ENCODE measurements at places on chromosomes 2 and 18. TPM values are rescaled to one million over a fixed set of nuclear protein-coding genes. Genes with fewer than 3 reads are reported as not detected.

GRCh38 chr18:11276678-11277077 is 127.3 kb upstream of the PIEZO2 start:
- H3K4me1 ChIP-seq: no peaks in the 10 kb centered on the region
- H3K27ac ChIP-seq: no peak overlapping the region
- no peak for DNase-seq
- H3K36me3 ChIP-seq: no peaks in the 10 kb centered on the region
- H3K4me3 ChIP-seq: no peak overlapping the region

DNA sequence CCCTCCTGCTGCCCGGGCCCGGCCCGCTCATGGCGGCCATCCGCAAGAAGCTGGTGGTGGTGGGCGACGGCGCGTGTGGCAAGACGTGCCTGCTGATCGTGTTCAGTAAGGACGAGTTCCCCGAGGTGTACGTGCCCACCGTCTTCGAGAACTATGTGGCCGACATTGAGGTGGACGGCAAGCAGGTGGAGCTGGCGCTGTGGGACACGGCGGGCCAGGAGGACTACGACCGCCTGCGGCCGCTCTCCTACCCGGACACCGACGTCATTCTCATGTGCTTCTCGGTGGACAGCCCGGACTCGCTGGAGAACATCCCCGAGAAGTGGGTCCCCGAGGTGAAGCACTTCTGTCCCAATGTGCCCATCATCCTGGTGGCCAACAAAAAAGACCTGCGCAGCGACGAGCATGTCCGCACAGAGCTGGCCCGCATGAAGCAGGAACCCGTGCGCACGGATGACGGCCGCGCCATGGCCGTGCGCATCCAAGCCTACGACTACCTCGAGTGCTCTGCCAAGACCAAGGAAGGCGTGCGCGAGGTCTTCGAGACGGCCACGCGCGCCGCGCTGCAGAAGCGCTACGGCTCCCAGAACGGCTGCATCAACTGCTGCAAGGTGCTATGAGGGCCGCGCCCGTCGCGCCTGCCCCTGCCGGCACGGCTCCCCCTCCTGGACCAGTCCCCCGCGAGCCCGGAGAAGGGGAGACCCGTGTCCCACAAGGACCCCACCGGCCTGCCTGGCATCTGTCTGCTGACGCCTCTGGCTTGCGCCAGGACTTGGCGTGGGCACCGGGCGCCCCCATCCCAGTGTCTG is 767 bp downstream of the RHOB start:
- peak overlapping the region; percentile 78 for H3K4me3 ChIP-seq
- H3K27ac ChIP-seq: peak overlapping the region; percentile 97
- peaks cover 12% of the 10 kb centered on the region for H3K4me1 ChIP-seq
- DNase-seq: peak; percentile 29
- peaks cover 4% of the 10 kb centered on the region for H3K27me3 ChIP-seq

- H3K4me1 ChIP-seq: peaks cover 47% of the 10 kb centered on the region
- no peak for DNase-seq
- H3K4me3 ChIP-seq: no peak overlapping the region
- H3K36me3 ChIP-seq: no peaks in the 10 kb centered on the region
These were observed 394.9 kb upstream of the TRIB2 start for GRCh38 chr2:12321886-12322285.

- H3K27ac ChIP-seq: no peak overlapping the region
- no peaks in the 10 kb centered on the region for H3K4me1 ChIP-seq
- no peaks in the 10 kb centered on the region for H3K27me3 ChIP-seq
- DNase-seq: no peak
- no peak overlapping the region for H3K4me3 ChIP-seq
These were observed 31.2 kb downstream of the ZDBF2 start for GRCh38 chr2:206305523-206306245.

GRCh38 chr2:37820471-37820986 is 104.6 kb upstream of the RMDN2 start:
- H3K4me1 ChIP-seq: peaks cover 13% of the 10 kb centered on the region
- H3K4me3 ChIP-seq: no peak overlapping the region
- no peak for DNase-seq
- H3K36me3 ChIP-seq: peaks cover 9% of the 10 kb centered on the region
- H3K27me3 ChIP-seq: no peaks in the 10 kb centered on the region

- no peak for DNase-seq
- H3K4me3 ChIP-seq: no peak overlapping the region
- peak overlapping the region; percentile 1 for H3K27ac ChIP-seq
- no peaks in the 10 kb centered on the region for H3K4me1 ChIP-seq
- H3K36me3 ChIP-seq: peaks cover 7% of the 10 kb centered on the region
- H3K27me3 ChIP-seq: no peaks in the 10 kb centered on the region
These were observed 55.3 kb downstream of the DTNB start for GRCh38 chr2:25617948-25618646.

Gene BOD1L2
- polyA plus RNA-seq: not detected

DNA sequence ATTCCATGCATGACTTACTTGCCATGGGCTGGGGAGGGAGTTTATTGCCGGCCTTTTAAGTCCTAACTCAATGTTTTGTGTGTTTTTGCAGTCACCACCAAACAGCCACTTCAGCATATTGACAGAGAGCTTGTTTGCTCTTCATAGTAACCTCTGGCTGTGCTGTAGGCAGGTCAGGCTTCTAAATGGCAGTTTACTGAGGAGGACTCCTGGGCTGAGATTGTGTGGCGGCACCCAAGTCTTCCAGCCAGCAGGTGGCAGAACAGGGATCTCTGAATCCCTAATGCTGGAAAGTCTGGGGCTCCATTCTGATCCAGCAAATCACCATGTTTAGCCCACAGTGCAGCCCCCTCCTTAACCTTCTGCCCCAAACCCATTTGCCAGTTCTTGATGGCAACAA is 121.2 kb downstream of the CAPN13 start:
- no peak overlapping the region for H3K27ac ChIP-seq
- H3K4me1 ChIP-seq: peaks cover 10% of the 10 kb centered on the region
- DNase-seq: no peak
- H3K27me3 ChIP-seq: no peaks in the 10 kb centered on the region
- H3K4me3 ChIP-seq: no peak overlapping the region
- H3K36me3 ChIP-seq: no peaks in the 10 kb centered on the region

Gene SCG2
- 0.39 TPM for polyA plus RNA-seq

GRCh38 chr18:35422237-35422636 is 45.1 kb upstream of the ZNF396 start:
- DNase-seq: no peak
- H3K27me3 ChIP-seq: no peaks in the 10 kb centered on the region
- no peak overlapping the region for H3K4me3 ChIP-seq
- peaks cover 10% of the 10 kb centered on the region for H3K36me3 ChIP-seq
- no peaks in the 10 kb centered on the region for H3K4me1 ChIP-seq
- no peak overlapping the region for H3K27ac ChIP-seq

GRCh38 chr2:43469713-43470112 is 126.1 kb downstream of the THADA start:
- no peak for DNase-seq
- H3K4me3 ChIP-seq: no peak overlapping the region
- no peaks in the 10 kb centered on the region for H3K27me3 ChIP-seq
- peaks cover 18% of the 10 kb centered on the region for H3K36me3 ChIP-seq

Gene DQX1
- polyA plus RNA-seq: not detected

- no peaks in the 10 kb centered on the region for H3K4me1 ChIP-seq
- H3K27ac ChIP-seq: no peak overlapping the region
- no peaks in the 10 kb centered on the region for H3K27me3 ChIP-seq
- no peaks in the 10 kb centered on the region for H3K36me3 ChIP-seq
These were observed 378.0 kb upstream of the NRXN1 start for GRCh38 chr2:51409920-51410319.

Gene CNTNAP5
- not detected for polyA plus RNA-seq

- H3K4me3 ChIP-seq: peak overlapping the region; percentile 1
- H3K36me3 ChIP-seq: no peaks in the 10 kb centered on the region
- H3K4me1 ChIP-seq: peaks cover 15% of the 10 kb centered on the region
- H3K27me3 ChIP-seq: no peaks in the 10 kb centered on the region
- DNase-seq: no peak
These were observed 59.7 kb upstream of the ZC3H15 start for GRCh38 chr2:186426153-186427016.

Gene STK25
- polyA plus RNA-seq: 105 TPM

DNA sequence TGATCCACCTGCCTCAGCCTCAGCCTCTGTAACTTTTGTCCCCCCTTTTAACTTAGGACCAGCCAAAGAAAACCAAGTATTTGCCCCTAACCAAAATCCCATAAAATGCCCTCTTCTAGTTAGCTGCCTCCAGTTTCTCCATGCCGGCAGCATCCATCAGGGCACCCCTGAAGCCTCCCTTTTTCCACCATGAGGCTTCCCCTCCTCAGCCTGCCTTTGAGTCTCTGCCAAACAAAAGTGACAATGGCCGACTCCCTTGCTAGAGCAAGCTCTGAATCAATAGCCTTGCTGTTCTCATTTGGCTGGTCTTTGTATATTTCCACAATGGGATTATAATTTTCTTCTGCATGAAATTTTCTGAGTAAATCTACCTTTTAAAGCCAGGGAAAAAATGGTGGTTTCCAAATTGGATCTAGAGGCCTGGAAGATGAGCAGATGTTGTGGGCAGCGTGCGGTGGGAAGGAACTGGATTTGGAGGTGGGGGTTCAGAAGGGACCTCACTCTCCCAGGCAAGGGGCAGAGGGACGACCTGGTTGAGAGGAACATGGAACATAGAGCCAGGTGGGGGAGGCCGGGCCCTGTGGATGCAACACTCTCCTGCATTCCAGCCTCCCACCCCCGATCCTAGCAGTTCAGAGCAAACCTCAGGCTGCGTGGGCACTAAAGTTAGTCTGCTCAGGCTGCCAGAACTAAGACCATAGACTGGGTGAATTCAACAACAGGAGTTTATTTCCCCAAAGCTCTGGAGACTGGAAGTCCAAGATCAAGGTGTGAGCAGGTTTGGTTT is 80.6 kb downstream of the HS6ST1 start:
- no peaks in the 10 kb centered on the region for H3K36me3 ChIP-seq
- no peaks in the 10 kb centered on the region for H3K4me1 ChIP-seq
- H3K27me3 ChIP-seq: no peaks in the 10 kb centered on the region

Measured in naive B cell (primary cell).